NCI-H774 (cell line): ENCODE measurements at places on chromosomes 1 and 21.

DNA sequence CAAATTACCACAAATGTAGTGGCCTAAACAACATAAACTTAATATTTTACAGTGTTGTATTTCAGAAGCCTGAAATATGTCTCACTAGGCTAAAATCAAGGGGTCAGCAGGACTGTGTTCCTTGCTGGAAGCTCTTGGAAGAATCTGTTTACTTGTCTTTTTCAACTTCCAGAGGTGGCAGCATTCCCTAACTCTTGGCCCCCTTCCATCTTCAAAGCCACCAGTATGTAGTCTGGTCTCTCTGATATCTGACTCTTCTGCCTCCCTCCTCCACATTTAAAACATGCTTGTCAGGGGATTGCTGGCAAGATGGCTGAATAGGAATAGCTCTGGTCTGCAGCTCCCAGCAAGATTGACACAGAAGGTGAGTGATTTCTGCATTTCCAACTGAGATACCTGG, 567.5 kb downstream of the PLA2G4A start:
- DNase-seq, result no peak

- DNase-seq, result no peak
Measured at GRCh38 chr1:162485236-162485635, 12.4 kb upstream of the UHMK1 start.

DNA sequence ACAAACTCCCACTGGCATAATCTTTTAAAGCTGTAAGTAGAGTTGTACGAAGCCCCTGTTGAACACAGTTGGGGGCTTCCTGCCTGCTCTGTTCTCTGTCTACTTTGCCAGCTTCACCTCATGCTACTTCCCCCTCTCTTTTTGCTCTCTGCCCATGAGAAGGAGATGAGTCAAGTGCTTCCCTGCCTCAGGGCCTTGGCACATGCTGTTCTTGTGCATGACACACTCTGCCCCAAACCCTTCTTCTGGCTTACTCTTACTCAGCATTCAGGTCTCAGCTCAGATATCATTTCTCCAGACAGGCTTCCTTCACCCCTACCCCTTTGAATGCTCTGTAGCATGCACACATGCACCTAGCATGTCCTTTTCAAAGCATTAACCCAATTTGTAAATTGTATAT, 208.8 kb downstream of the FOXD2 start:
- DNase-seq, result no peak

DNA sequence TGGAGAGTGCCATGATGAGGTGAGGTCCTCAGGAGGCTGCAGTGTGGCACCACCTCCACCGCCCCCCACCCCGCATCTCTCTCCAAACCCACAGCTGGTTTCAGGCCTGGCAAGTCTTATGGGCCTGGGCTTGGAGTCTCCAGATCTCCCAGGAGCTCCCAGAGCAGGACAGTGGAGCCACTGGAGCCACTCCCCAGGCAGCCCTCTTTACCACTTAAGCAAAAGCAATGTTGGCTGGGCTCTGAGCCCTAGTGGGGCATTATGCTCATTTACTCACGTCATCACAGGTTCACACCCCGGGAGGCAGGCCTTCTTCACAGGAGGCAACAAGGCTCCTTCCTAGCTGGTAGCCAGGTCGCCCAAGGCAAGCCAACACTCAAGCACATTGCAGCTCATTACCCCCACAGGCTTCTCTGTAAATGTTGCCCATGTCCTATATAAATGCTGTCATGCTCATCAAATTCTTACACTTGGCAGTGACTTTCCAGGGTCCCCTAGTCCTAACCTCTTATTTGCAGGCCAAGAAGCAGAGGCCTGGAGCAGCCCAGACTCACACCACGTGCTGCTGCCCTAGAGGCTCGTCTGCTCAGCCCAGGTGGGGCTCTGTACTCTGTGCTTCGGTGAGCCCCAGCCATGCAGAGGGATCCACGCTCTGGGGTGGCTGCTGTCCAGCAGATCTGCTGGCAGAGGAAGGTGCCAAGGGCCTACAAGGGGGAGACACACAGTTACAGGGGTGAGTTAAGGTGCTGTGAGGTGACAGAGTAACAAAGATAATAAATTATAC, 459.3 kb downstream of the MATN1 start:
- no peak for DNase-seq

- no peak for DNase-seq
Measured at GRCh38 chr1:77064246-77064645, 155.0 kb downstream of the PIGK start.

GRCh38 chr1:61337981-61338848, 255.9 kb downstream of the NFIA start:
- DNase-seq, result peak; percentile 68
